ENCODE measurements at places on chromosomes 2 and 18. TPM values are rescaled to one million over a fixed set of nuclear protein-coding genes. Genes with fewer than 3 reads are reported as not detected.

The MOGAT1 gene
- 0.34 TPM for polyA plus RNA-seq

The UGT1A3 gene
- polyA plus RNA-seq: not detected

The GPAT2 gene
- polyA plus RNA-seq: 2.2 TPM

The DPYSL5 gene
- polyA plus RNA-seq: 3.7 TPM

The KHK gene
- 19.2 TPM for polyA plus RNA-seq

The EPAS1 gene
- 1.9 TPM for polyA plus RNA-seq

The MYO5B gene
- polyA plus RNA-seq: 3.0 TPM

The SPR gene
- 21.7 TPM for polyA plus RNA-seq

The FAM161A gene
- 9.4 TPM for polyA plus RNA-seq

The RNF138 gene
- 31.7 TPM for polyA plus RNA-seq

Measured in cardiac muscle cell (in vitro differentiated cells and primary cell).